ENCODE measurements at places on chromosomes 3 and 15. TPM values are rescaled to one million over a fixed set of nuclear protein-coding genes. Genes with fewer than 3 reads are reported as not detected.

LDHAL6B gene
- total RNA-seq, result not detected

- DNase-seq, result peak; percentile 54
- H3K27ac ChIP-seq, result no peak overlapping the region
- no peaks in the 10 kb centered on the region for H3K36me3 ChIP-seq
- H3K27me3 ChIP-seq, result peaks cover 16% of the 10 kb centered on the region
- no peaks in the 10 kb centered on the region for H3K4me1 ChIP-seq
Measured at GRCh38 chr3:186277268-186277909, 84.6 kb downstream of the DGKG start.

DNA sequence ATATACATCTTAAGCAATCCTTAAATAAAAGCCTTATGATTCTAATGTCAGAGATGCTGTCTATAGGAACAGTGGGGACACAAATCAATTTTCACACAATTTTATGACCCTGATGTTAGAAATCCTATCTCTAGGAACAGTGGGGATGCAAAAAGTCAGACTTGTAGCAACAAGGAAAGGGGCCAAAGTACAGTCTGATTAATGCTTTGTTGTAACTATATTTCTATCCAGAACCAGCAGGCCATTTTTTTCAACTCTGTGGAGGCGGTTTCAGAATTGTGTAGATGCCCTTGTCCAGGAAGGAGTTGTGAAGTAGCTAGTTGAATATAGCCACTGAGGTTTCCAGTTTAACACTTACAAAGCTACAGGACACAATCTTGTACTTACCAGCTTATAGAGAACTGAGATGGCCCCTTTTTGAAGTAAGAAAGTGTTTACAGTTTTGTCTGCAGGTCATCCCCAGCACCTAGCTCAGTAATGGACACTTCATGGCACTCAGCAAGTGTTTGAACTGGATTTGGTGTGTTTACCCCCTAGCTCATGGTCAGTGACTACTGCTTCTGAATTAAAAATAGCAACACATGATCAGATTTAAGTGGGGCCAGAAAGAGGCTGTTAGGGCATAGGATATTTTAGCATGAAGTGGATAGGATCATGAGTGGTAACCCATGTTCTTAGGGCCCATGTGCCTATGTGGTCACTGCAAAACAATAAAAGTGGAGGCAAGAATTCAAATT lies 54.3 kb downstream of the RAB7A start:
- peaks cover 6% of the 10 kb centered on the region for H3K36me3 ChIP-seq
- DNase-seq, result no peak
- no peak overlapping the region for H3K4me3 ChIP-seq
- peaks cover 28% of the 10 kb centered on the region for H3K4me1 ChIP-seq
- H3K27me3 ChIP-seq, result no peaks in the 10 kb centered on the region
- H3K27ac ChIP-seq, result no peak overlapping the region

DNA sequence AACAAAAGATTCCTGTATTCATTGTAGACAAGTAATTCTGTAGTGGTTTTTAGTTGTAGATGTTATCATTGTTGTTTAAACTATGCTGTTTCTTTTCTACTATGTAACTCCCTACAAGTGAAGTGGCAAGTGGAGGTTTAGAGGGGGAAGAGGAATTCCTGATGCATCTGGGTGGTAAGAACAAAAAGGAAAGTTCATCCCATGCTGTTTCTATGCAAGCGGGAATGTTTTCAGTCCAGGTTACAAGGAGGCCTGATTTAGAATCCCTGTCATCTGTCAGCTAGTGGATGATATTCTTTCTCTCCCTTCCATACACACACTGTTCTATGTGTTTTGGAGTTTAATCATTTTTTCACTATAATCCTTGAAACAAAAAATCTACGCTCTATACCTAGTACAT lies 67.4 kb downstream of the IMPG2 start:
- H3K27me3 ChIP-seq, result no peaks in the 10 kb centered on the region
- H3K27ac ChIP-seq, result no peak overlapping the region
- peaks cover 16% of the 10 kb centered on the region for H3K4me1 ChIP-seq
- H3K4me3 ChIP-seq, result no peak overlapping the region
- DNase-seq, result no peak
- H3K36me3 ChIP-seq, result no peaks in the 10 kb centered on the region

FAIM gene
- total RNA-seq, result 14.1 TPM

DNA sequence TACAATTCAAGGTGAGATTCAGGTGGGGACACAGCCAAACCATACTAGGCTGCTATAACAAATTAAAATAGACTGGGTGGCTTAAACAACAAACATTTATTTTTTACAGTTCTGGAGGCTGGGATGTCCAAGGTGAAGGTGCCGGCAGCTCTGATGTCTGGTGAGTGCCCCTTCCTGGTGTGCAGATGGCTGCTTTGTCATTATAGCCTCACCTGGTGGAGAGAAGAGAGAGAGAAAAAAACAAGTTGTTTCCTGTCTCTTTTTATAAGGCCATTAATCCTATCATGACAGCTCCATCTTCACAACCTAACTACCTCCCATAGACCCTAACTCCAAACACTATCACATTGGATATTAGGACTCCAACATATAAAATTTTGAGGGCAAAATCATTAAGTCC lies 279.7 kb downstream of the ZIC1 start:
- H3K4me1 ChIP-seq, result no peaks in the 10 kb centered on the region
- H3K36me3 ChIP-seq, result no peaks in the 10 kb centered on the region
- H3K27me3 ChIP-seq, result peaks cover 11% of the 10 kb centered on the region
- no peak for DNase-seq
- no peak overlapping the region for H3K27ac ChIP-seq
- H3K4me3 ChIP-seq, result no peak overlapping the region

- H3K4me1 ChIP-seq, result peaks cover 12% of the 10 kb centered on the region
- DNase-seq, result no peak
- H3K4me3 ChIP-seq, result no peak overlapping the region
- no peaks in the 10 kb centered on the region for H3K36me3 ChIP-seq
Measured at GRCh38 chr15:57947282-57947681, 118.2 kb downstream of the ALDH1A2 start.

PTX3 gene
- 217 TPM for total RNA-seq

LRRC15 gene
- not detected for total RNA-seq

TLE3 gene
- 21.6 TPM for total RNA-seq

- H3K4me1 ChIP-seq, result no peaks in the 10 kb centered on the region
- no peak overlapping the region for H3K27ac ChIP-seq
- DNase-seq, result no peak
- no peaks in the 10 kb centered on the region for H3K27me3 ChIP-seq
- no peak overlapping the region for H3K4me3 ChIP-seq
Measured at GRCh38 chr15:53031469-53031868, 241.3 kb upstream of the ONECUT1 start.

DNA sequence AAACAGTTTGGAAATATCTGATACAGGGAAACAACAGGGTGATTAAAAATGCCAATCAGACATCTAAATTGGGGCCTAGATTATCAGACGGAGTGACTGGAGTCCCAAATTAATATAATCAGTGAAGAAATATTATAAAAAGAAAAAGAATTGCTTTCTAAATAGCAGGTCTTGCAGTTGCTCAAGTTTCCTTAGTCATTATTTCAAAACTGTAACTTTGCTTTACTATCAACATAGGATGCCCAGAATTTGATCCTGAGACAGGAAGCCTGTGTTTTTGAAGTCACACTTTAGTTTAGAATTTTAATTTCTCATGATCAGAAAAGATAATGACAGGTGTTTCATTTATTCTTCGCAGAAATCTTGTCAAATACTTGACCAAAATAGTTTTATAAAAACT lies 105.9 kb downstream of the IL1RAP start:
- H3K27ac ChIP-seq, result no peak overlapping the region
- no peaks in the 10 kb centered on the region for H3K27me3 ChIP-seq
- H3K4me1 ChIP-seq, result no peaks in the 10 kb centered on the region
- peaks cover 27% of the 10 kb centered on the region for H3K36me3 ChIP-seq

DNA sequence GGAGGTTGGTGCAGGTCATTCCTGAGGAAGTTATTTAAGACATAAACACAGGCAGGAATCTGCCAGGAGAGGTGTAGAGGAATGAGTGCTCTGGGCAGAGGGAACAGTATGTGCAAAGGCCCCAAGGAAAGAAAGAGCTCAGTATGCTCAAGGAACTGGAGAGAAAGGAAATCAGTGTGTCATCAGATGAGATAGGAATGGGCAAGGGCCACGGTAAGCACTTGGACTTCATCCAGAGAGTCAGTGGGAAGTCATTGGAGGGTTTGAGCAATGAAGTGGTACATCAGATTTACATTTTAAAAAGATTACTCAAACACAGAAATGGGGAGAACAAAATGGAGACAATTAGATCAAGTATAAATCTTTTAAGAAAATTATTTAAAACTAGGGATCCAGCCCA lies 272.2 kb downstream of the ADAMTSL3 start:
- no peak overlapping the region for H3K4me3 ChIP-seq
- DNase-seq, result peak; percentile 36
- no peaks in the 10 kb centered on the region for H3K27me3 ChIP-seq

DNA sequence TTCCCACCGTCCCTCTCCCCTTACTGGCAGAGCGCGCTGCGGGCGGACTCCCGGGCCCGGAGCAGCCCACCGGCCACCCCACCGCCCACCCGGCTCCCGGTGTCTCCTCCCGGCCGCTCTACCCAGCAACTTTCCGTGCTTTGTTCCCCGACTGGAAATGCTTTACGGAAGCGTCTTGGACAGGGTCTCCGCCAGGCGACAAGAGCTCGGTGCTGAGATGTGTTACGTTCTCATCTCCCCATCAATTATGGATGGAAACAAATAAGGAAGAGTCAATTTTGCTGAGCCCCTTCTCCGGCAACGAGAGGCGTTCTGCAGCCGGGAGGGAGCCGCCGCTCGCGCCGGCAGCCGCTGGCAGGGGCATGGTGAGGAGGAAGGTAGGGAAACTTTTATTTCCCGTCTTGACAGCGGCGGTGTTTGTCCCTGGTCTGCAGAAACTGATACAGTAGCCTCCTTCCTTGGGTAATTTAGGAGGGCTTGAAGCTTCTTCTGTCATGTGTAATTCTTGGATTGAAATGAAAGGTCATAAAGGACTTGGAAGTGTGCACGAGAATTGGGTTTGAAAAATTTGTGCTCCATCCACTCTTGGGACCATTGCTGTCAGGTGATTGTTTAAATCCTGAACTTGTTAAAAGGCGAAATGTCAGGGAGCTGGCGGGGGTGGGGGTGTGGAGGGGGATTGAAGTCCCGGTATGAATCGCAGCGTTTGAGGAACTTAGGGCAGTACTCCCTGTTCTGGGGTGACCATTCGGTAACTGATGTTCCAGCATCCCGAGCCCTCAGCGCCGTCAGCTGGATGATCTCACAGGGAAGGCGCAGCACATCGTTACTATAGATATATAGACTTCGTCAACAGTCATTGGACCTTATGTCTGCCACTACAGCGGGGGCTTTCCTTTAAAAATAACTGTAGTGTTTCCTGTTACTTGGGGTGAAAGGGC lies 1.5 kb downstream of the SEMA6D start:
- H3K27me3 ChIP-seq, result no peaks in the 10 kb centered on the region
- H3K4me1 ChIP-seq, result peaks cover 5% of the 10 kb centered on the region
- peak overlapping the region; percentile 64 for H3K4me3 ChIP-seq
- H3K27ac ChIP-seq, result no peak overlapping the region

TMC3 gene
- total RNA-seq, result not detected

DNA sequence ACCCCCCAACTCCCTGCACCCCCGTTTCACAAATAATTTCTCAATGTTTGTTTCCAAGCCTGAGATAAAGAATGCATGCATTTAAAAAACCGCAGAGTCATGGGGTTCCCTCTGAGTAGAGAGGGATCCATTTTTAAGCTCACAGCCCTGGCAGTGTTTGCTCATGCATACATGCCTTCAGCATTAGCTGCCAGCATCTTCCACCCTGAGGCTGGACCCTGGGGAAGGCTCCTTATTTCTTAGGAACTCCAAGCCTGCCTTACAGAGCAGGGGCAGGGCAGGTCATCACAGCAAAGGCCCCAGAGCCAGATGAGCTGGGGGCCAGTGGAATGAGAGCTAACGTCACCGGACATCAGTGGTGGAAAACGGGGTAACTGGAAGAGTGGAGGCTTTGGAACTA lies 31.3 kb downstream of the TLE3 start:
- no peaks in the 10 kb centered on the region for H3K4me1 ChIP-seq
- no peaks in the 10 kb centered on the region for H3K27me3 ChIP-seq

SERPINI1 gene
- total RNA-seq, result 2.6 TPM

MCTP2 gene
- total RNA-seq, result 25.7 TPM

GRCh38 chr15:100715571-100716455 lies 113.4 kb downstream of the ASB7 start:
- peaks cover 10% of the 10 kb centered on the region for H3K36me3 ChIP-seq
- no peaks in the 10 kb centered on the region for H3K27me3 ChIP-seq
- peaks cover 19% of the 10 kb centered on the region for H3K4me1 ChIP-seq
- no peak overlapping the region for H3K4me3 ChIP-seq
- DNase-seq, result no peak
- peak overlapping the region; percentile 27 for H3K27ac ChIP-seq

CDHR4 gene
- total RNA-seq, result 0.44 TPM

DNA sequence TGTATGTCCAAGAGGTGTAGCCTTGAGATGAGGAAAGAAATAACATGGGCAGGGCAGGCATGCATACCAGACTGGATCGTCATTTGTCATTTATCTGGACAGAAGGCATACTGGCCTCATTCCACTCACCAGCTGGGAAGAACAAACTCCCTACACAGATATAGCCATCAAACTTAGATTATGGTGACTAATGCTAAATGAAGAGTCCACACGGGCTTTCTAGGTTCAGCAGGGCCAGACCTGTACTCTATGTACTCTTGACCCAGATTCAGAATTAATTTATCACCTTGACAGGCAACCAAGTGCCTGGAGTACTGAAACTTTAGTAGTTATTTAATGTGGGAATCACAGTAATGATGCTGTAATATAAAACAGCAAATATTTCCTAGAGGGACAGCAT lies 164.3 kb upstream of the IL12A start:
- peaks cover 6% of the 10 kb centered on the region for H3K36me3 ChIP-seq
- H3K27me3 ChIP-seq, result no peaks in the 10 kb centered on the region
- peaks cover 70% of the 10 kb centered on the region for H3K4me1 ChIP-seq
- DNase-seq, result peak; percentile 86

BCL2A1 gene
- total RNA-seq, result not detected

DNA sequence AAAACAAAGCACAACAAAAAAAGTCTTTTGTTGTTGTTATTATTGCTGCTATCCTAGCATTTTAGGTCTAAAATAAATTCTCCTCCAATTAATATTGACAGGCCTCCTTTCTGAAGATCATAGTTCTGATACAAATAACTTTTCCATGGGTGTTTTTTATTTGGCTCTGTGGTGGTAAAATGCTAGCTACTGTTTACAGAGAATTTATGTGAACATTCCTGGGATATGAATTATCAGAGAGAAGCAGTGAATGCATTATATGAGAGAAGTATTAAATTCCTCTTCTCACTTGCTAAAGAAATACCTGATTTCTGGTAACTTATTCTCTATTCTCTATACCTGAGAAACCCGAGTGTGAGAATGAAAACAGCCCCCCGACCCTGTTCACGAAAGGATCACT lies 57.5 kb upstream of the TMCO5A start:
- peaks cover 11% of the 10 kb centered on the region for H3K4me1 ChIP-seq
- no peak overlapping the region for H3K4me3 ChIP-seq
- no peak overlapping the region for H3K27ac ChIP-seq
- H3K36me3 ChIP-seq, result no peaks in the 10 kb centered on the region
- DNase-seq, result no peak
